ENCODE measurements at places on chromosomes 7 and 10.

- no peak for DNase-seq
Observed at GRCh38 chr10:80518143-80518806, 19.4 kb upstream of the SH2D4B start.

DNA sequence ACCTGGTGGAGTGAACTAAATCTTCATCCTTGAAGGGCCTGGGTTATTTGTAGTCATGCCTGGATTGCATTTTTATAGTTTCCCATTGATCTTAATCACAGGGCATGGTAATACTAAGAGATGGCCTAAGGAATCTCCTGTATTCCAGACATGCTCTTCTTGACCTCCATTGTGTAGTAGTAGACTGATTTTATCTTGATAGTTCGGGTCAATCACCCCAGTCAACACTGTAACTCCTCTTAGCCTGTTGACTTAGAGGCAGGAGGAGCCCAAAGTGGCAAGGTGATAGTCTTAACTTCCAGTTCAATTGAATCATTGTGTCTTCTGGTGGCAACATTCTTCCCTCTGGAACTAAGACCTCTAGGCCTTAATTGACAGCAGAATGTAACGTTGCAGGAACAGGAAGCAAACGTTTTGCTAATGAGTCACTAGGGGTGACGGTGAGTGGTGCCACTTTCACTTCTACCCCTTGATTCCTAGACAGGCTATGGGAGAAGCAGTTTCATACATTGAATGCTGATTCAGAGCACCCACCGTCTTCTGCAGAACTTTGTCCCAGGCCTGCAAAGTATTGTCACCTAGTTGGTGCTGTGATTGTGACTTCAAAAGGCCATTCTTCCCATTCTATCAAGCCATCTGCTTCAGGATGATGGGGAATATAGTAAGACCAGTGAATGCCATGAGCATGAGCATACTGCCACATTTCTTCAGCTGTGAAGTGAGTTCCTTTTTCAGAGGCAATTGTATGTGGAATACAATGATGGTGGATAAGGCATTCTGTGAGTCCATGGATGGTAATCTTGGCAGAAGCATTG is 24.0 kb upstream of the PAPSS2 start:
- no peak for DNase-seq

GRCh38 chr10:124942317-124943169 is 620 bp downstream of the ZRANB1 start:
- no peak for DNase-seq

GRCh38 chr7:36304099-36304425 is 85.6 kb upstream of the ANLN start:
- DNase-seq: no peak

- DNase-seq: no peak
Observed at GRCh38 chr10:1394155-1394912, 338.1 kb downstream of the WDR37 start.

- no peak for DNase-seq
Observed at GRCh38 chr10:94002156-94002555, 8.4 kb downstream of the PLCE1 start.

DNA sequence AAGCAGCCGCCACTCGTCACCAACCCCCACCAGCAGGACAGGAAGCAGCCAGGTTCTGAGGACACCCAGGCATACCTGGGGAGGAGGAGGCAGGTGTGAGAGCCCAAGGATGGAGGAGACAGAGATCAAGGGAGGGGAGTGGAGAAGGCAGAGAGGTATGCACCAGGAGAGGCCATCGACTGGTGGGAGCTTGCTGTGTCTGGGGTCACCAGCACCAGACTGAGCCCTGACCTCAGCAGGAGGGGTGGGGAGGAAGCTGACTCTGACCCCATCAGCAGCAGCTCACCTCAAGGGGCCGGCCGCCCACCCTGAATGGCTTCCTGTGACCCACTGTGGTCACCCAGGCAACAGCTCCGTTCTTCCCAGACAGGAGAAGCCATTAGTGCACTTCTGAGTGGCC is 7.8 kb downstream of the VIPR2 start:
- DNase-seq: no peak

DNA sequence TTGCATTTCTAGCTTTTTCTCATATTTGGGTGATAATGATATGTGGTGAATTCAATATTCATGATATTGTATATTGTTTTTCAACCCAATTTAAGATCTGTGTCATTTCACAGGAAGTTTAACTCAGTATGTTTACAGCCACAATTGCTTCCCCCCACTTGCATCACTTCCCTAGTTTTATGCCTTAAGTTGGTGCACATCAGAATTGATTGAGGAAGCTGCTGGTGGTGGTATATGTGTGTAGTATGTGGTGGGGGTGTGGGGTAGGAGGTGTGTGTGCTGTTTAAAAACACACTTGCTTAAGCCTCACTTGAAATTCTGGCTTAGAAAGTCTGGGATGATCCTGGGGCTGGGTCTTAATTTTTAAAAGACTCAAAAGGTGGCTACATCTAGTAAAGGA is 245.1 kb upstream of the AOAH start:
- no peak for DNase-seq

DNA sequence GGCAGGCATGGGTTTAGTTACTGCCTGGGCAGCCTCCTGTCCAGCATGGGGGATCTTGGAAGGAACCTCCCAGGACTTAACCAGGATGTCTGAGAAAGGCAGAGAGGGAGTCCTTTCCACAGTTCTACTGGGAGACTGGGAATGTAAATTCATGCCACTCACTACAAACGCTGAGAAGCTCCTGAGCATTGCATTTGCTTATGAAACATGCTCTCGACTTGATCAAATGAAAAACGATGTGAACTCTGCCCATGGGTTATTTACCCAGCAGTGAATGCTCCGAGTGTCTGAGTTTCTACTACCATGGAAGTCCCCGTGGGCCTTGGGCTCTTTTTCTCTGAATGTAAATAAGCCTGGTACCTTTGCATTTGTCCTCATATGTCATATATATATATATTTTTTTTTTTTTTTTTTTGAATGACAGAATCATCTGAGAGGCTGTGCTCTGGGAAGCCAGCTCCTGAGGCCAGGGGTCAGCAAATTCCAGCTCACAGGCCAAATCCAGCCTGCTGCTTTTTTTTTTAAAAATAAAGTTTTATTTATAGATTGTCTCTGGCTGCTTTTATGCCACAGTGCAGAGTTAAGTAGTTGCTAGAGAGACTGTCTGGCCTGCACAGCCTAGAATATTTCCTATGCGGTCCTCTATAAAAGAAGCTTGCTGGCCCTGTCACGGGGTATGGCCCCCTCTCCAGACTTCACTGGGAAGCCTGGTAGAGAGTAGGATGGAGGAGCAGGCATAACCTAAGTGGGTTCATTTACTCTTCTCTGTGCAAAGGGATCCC is 21.4 kb upstream of the RAPGEF5 start:
- no peak for DNase-seq

DNA sequence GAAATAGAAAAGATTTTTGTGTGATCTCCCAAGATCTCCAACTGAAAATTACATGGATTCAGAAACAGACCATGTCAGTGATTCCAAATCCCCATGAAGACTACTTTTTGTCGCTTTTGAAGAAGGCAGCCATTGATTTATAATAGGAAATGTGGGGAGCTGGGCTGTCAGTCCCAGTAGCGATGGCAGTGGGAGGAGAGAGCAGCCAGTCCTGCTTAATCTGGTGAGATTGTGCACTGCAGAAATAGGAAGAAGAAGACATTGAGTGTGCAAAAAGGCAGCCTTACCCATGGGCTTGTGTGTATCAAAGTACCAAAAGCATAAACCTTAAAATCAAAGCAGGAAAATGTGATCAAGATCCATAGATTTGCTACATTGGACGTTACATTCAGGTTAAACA is 4.8 kb downstream of the ADRB1 start:
- DNase-seq: no peak

DNA sequence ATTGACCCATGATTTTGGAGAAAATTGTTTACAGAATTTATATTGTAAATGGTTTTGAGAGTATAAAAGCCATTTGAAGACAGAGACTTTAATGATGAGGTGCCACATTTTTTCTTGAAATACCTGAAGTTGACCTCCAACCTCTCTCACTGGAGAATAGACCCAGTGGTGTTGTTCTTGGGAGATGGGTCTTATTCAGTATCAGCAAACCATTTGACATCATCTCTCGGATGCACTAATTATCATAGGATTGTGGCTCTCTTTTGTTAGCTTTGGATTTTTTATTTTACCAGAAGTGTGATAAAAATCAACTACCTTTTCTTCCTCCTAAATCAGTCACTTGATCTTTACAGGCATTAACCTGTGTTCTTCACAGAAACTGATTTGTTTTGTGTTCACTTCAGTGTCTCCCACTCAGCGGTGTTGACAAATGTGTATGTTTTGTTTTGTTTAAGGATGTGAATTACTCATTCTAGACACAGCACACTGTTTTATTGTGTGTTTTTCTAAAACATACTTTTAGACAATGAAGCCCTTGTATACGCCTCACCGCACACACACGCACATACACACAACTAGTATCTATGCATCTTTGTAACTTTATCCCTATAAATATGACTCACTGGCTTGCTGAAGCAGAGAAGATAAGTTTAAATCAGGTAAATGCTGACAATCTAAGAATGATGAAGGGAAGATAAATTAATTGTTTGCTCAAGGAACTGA is 455.6 kb downstream of the INHBA start:
- DNase-seq: no peak

GRCh38 chr10:93032809-93033137 is 27.8 kb upstream of the CYP26C1 start:
- DNase-seq: no peak

GRCh38 chr7:18020138-18020715 is 7.4 kb downstream of the PRPS1L1 start:
- no peak for DNase-seq

- no peak for DNase-seq
Observed at GRCh38 chr7:126211875-126212274, 1040.9 kb downstream of the GRM8 start.

- DNase-seq: no peak
Observed at GRCh38 chr10:5108658-5109416, 14.6 kb downstream of the AKR1C3 start.

- DNase-seq: no peak
Observed at GRCh38 chr10:102629661-102630614, 14.3 kb upstream of the TRIM8 start.

DNA sequence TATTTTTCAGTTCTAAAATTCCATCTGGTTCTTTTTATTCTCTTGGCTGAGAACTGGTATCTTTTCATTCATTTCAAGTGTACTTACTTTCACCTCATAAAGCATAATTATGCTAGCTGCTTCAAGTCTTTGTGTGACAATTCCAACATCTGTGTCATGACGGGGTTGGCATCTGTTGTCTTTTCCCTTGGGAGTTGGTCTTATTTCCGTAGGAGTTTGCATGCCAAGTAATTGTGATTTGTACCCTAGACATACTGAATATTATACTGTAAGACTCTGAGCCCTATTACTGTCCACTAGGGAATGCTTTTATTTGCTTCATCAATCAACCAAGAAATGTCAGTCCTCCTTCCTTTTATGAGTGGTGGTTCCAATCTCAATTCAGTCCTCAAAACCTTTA is 24.6 kb upstream of the HUS1 start:
- DNase-seq: no peak

DNA sequence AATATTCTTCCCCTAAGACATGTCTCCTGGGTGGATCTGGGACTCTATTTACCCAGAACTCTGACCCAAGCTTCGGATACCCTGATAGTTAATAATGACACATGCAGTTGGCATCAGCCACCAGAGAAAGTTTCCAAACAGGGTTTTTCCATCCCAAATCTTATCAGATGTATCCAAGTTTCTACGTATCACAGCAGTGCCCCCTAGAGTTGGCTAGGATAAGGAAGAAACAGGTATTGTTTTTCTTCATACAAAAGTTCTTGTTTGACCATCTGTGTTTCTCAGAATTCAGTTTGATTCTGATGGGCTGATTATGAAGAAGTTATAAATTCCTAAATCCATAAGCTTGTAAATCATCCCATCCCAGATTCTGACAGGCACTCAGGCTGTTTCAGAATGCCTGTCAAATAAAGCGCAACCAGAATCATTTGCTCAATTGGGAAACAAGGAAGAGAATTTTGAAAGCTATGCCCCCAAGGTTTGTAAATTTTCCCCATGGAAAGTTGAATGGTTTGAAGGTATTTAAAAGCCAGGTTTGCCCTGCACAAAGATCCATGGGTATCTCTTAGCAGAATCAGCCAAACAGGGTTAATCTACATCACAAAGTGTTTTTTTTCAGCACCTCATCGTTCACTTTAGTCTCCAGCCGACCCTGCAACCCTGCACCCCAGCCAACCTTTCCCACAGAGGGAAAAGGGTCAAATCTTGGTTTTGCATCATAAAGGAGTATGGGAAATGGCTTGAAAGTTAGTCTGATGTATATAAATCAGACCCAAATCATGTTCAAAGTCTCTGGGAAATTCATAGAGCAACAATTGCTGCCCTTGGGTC is 47.4 kb downstream of the NRAP start:
- DNase-seq: no peak

DNA sequence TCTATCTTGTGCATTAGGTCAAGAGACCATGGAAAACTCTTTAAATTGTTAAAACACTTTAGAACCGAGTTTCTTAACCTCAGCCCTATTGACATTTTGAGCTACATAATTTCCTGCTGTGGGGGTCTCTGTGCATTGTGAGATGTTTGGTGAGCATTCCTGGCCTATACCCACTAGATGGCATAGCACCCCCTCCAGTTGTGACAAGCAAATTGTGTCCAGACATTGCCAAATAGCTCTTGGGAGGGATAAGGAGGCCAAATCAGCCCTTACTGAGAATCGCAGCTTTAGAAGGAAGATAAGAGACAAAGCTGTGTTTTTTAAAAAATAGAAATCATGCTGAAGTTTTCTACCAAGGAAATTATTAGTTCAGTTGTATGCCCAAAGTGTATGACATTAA is 1158.5 kb upstream of the C7orf33 start:
- DNase-seq: no peak

GRCh38 chr10:119330342-119330741 is 123.0 kb downstream of the GRK5 start:
- DNase-seq: no peak

- no peak for DNase-seq
Observed at GRCh38 chr7:115582956-115583355, 447.6 kb downstream of the TFEC start.

DNA sequence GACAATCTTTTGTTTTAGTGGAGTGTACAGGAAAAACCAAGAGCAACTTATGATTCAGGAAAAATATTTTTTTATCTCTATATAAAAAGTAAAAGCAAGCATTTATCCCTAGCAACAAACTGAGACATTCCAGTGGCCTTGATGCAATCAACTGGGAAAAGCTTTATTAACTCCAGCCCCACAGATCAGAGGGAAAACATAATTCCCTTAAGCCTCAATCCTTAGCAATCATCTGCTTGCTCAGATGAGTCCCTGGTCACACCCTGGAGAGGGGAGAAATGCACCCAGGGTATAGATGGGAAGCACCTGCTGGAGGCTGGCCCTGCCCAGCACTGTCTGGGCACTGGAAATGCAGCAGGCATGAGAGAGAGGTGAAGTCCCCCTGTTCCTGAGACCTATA is 636.6 kb downstream of the TNS3 start:
- no peak for DNase-seq

GRCh38 chr10:71321386-71321785 is 2.3 kb downstream of the SLC29A3 start:
- no peak for DNase-seq

GRCh38 chr10:88152728-88153133 is 289.3 kb downstream of the PTEN start:
- DNase-seq: no peak

Measured in NCI-H2107 (cell line).